ENCODE measurements at places on chromosomes 16 and 17.

GRCh38 chr17:37494971-37495370 lies 5.3 kb downstream of the DUSP14 start:
- DNase-seq = no peak

- DNase-seq = no peak
Observed at GRCh38 chr17:49901460-49902331, 53.8 kb upstream of the TAC4 start.

- no peak for DNase-seq
Observed at GRCh38 chr16:73210686-73211085, 162.8 kb upstream of the ZFHX3 start.

- no peak for DNase-seq
Observed at GRCh38 chr17:66538776-66539175, 236.4 kb downstream of the PRKCA start.

- DNase-seq = no peak
Observed at GRCh38 chr16:11278681-11279628, 2.2 kb downstream of the PRM1 start.

Measured in stimulated activated CD4-positive, alpha-beta T cell treated with anti-CD3 and anti-CD28 coated beads, TNF-alpha, amount 100 ng/mL, for 4 hours (primary cell).